ENCODE measurements at places on chromosomes 4 and X.

- DNase-seq, result no peak
Observed at GRCh38 chr4:7358100-7358735, 76.5 kb downstream of the PSAPL1 start.

DNA sequence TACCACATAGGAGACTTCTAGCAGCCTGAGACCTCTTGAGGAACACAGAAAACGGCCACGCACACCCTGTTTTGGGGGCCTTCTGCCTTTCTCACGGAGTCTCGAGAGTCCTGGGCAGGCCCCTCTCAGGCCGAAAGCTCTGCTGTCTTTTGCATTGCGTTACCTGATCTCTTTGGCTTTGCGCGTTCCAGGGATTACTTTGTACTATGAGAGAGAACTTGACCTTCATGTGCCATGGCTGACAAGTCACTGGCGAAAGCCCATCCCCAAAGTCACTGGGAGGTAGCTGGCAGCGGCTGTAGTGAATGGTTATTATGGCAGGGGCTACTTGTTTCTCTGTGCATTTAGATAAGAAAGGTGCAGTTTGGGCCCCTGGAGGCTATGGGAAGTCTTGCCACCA lies 8.0 kb upstream of the NAT8L start:
- DNase-seq, result no peak

GRCh38 chrX:22689290-22689689 lies 310.5 kb upstream of the DDX53 start:
- no peak for DNase-seq

DNA sequence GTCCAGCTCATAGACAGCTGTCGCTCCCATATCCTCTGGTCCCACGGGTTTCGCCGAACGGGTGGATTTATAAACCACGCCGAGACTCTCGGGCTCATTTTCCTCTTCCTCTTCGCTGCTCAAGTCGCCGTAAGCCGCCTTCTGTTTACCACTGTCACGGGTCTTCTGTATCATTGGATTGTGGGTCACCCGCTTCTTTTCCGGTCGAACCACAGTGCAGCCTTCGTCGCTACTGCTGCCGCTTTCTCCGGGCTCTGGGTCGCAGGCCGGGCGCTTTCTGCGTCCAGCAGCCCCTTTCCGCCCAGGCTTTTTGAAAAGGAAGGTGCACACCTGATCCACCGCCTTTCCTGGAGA lies 311 bp downstream of the RNF113A start:
- no peak for DNase-seq

- DNase-seq, result no peak
Observed at GRCh38 chrX:136849395-136849794, 31.1 kb downstream of the RBMX start.

- no peak for DNase-seq
Observed at GRCh38 chr4:71186566-71187403, 152.0 kb upstream of the SLC4A4 start.

DNA sequence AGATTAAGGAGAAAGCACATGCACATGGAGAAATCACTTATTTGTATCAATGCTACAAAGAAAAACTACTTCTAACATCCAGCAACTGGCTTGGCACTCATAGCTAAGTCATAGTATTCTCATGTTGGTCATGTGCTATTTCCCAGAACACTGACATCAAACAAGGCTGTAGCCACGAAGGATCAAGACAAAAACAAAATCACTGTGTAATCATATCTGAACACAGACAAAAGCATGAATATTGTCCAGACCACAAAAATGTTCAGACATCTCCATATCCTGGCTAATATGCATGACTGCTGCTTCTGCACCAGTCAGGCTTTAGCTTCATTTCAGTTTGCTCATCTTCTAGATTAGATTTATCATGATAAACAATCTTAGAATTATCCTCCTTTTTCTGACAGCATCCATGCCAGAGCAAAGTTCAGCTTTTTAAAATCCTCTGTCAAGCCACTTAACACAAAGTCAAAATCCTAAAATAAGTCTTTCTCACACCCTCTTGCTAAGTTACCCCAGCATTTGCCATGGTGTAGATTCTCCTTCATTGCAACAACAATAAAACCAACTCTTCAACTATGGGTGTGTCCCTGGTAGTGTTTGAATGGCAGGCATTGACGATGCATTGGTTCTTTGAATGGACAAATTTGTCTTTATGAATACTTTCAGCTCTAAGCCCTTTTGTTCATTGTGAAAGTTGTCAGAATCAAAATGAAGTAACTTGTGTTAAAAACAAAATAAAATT lies 39.1 kb upstream of the NPFFR2 start:
- DNase-seq, result no peak

DNA sequence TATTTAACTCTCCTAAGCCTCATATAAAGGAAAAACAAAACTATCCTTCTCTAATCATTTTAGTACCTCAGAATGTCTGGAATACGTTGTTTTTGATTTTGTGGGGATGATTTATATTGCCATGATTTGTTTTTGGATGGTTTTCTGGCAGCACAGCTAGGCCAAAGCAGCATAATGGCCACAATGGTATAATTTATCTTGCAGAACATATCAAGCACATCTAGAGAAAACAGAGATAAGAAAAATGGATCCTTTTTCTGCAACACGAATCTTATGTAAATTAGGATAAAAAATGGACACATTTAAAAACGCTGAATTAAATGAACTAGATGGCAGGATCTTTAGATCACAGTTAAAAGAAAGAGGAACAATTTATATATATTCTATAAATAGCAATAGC lies 269.9 kb upstream of the FAT4 start:
- no peak for DNase-seq

GRCh38 chr4:168019921-168020320 lies 72.4 kb upstream of the ANXA10 start:
- DNase-seq, result no peak

DNA sequence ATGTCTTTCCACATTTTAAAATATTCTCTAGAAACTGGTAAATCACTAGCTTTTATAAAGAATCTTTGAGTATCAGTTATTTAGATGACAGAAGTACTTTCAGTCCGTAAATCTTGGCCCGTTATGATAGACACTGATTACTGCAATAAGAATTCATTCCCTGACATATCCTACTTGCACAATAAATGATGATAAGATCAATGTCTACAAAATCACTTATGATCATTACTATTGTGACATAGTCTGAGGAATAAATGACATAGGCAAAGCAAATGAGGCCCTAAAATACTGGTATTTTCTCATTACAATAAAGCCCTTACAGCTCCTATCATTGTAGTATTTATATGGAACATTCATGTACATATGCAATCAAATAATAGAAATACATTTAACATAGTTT lies 6.6 kb upstream of the PDCL2 start:
- no peak for DNase-seq

DNA sequence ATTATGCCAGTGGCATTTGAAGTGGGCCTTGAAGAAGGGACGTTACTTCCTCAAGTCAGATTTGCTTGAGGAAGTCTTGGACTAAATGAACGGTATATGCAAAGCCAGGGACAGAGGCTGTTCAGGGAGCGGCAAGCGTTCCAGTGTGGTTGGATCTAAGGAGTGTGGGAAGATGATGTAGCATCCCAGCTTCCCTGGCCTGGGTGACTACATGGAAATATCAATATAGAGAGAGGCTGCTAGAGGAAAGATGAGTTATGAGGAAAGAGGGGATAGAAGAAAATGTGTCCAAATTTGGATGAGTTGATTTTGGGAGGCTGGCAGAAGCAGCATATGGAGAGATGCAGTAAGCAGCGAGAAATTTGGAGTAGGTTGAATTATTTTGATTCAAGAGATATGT lies 432.5 kb upstream of the TENM3 start:
- no peak for DNase-seq

DNA sequence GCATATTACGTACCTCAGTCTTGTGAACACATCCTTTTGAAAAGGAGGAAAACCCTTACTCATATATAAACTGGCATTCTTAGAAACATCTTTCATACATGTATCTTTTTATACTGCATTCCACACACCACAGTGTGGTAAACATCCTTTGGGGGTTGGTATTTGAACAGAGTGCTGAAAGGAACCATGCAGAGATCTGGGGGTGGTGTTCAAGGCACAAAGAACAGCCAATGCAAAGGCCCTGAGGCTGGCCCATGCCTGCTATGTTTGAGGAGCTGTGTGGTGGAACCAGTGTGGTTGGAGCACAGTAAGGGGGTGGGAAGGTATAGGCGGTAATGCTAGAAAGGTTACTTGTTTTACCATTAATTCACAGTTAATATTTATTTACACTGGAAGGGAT lies 2.0 kb downstream of the ELK1 start:
- DNase-seq, result no peak

GRCh38 chr4:156779042-156779441 lies 192.6 kb downstream of the PDGFC start:
- no peak for DNase-seq

DNA sequence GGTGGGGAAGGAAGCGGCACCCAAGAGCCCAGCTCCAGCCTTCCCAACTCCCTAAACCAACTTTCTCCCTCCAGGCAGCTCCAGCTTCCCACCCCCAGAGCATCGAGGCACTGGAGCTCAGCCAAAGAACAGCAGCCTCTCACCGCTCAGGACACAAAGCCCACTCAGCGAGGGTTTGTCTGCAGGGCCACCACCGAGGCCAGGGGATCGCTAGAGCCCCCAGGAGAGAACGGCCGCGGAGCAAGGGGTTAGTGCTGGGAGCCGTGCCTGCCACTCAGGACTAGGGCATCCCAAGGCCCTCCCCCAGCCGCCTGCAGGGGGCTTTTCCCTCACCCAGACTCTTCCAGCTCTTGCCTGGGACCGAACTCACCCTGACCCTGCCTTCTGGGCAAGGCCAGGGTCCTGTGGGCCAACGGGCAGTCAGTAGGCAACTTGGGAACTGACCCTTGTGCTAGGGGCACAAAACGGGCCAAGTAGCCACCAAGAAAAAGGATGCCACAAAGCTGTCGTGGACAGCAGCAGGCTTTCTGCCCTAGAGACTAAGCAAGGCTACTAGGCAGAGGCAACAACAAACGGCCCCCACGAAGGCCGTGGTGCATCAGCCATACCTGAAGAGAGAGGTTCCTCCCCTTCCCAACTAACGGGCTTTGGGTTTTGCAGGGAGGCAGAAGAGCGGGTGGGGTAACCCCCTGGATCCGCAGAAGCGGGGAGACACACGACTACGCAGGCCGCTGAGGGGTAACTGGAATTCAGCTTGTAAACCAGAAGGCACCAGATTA lies 2.3 kb downstream of the HCFC1 start:
- DNase-seq, result no peak

- no peak for DNase-seq
Observed at GRCh38 chrX:110519906-110520452, 161.3 kb downstream of the RTL9 start.

DNA sequence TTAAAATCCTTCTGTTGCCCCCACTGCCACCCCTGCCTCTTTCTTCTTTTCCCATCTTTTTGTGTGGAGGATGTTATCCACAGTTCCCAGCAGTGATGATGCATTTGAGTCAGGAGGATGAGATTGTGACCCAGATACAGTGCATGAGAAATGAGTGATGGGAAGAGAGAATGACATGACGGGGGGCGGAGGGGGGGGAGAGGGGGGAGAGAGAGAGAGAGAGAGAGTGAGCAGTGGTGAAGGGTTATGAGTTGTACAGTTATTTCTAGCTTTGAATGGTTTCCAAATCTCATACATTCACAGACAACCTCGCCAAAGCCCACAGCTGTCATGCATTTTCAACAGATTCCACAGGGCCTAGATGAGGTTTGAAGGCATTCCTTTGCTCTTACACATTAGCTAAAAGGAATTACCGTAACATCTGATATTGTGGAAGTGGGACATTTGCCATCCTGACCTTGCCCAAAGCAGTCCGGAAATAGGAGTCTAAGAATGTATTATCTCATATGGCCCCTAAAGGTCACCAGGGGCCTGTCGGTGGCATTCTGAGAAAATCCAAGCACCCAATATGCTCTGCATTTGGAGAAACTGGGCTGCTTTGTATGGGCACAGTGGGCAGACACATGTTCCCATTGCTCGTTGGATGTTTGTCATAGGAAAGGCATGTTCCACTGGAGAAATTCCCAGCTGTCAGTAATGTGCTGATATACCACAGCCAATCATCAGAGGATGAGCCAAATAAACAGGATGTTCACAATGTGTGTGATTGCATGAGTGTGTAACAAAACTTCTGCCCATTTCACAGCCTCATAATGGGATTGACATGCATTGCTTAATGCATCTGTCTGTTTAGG lies 435.8 kb downstream of the SPRY1 start:
- no peak for DNase-seq

- DNase-seq, result no peak
Observed at GRCh38 chr4:140633124-140633523, 64.4 kb upstream of the UCP1 start.

- no peak for DNase-seq
Observed at GRCh38 chrX:142898164-142898563, 127.6 kb upstream of the SPANXN4 start.

GRCh38 chr4:7197910-7198309 lies 5.6 kb downstream of the SORCS2 start:
- DNase-seq, result no peak

- DNase-seq, result no peak
Observed at GRCh38 chrX:133085785-133086184, 11.1 kb downstream of the USP26 start.

DNA sequence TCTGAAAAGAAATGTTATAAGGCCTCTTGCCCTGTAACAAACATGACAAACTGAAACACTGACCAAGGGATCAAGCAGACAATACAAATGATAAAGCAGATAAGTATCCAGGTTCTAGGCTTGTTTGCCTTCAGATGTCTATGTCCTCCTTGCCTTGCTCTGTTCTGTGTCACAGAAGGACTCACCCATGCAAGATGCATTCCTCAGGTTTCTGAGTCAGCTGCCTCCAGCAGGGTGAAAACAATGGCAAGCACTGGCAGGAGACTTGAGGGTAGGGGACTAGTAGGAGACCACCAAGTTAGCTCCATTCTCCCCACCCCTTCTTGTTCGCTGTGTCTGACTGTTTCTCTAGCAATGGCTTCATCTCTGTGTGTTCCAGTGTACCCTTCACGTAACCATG lies 76.6 kb upstream of the CXXC4 start:
- DNase-seq, result no peak

- DNase-seq, result no peak
Observed at GRCh38 chr4:123144616-123145015, 222.2 kb upstream of the NUDT6 start.

DNA sequence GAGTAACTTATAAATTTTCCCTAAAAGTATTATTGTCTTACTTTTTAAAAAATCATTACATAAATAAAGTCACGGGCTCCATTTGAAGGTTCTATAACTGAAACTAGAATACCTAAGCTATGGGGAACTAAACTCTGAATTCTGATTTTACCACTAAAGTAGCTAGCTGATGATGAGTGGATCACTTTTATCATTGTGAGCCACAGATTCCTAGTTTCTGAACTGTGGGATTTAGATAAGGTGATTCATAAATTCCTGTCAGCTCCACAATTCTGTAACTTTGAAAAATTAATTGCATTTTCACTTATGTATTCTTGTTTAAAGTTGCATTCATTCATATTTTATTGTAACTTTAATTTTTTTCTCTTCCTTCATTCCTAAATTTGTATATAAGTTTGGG lies 540.9 kb downstream of the GBA3 start:
- no peak for DNase-seq

DNA sequence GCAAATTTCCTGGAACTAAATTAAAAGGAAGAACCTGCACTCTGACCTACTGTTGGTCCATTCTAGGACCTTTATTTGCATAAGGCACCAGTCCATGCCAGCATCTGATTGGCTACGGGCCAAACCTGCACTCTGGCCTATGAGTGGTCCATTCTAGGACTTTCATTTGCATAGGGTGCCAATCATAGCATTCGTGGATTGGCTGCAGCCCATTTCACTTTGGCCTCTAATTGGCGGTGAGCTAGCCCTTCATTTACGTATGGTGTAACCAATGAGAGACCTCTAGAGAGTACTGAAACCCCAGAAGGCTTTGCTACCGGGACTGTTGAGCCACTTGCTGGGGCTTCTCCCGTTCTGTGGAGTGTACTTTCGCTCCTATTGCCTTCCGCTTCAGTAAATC lies 6.1 kb upstream of the RNF175 start:
- no peak for DNase-seq
